Fibroblast of skin of right quadriceps (primary cell): ENCODE measurements at places on chromosomes 2 and 18.
A peak's percentile ranks its signal among the peaks of the same experiment; 100 is the strongest.

GRCh38 chr2:26196683-26197418 is 24.0 kb downstream of the GAREM2 start:
- DNase-seq: no peak

- DNase-seq: no peak
Observed at GRCh38 chr2:205199165-205199850, 483.0 kb upstream of the NRP2 start.

- peak; percentile 58 for DNase-seq
Observed at GRCh38 chr2:118185210-118186109, 97.2 kb downstream of the INSIG2 start.

DNA sequence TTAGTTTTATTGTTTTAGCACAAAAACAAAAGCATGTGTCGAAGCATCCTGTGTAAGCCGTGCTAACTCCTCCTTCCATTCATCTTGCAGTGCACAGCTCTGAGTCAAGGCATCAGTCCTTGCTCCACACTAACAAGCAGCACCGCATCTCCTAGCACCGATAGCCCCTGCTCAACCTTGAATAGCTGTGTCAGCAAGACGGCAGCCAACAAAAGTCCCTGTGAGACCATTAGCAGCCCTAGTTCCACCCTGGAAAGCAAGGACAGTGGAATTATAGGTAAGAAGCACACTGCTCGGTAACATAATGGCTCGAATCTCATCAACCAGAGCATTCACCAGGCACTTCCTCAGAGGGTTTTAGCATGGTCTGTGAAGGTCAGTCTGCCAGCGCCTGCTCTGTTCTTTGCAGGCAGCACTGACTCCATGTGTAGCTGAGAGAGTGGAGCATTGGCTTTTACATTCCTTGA is 136.2 kb downstream of the WDSUB1 start:
- DNase-seq: peak; percentile 15

- DNase-seq: no peak
Observed at GRCh38 chr2:219273937-219274336, 5.2 kb upstream of the DNAJB2 start.

- peak; percentile 87 for DNase-seq
Observed at GRCh38 chr2:42101206-42102023, 53.6 kb downstream of the PKDCC start.

DNA sequence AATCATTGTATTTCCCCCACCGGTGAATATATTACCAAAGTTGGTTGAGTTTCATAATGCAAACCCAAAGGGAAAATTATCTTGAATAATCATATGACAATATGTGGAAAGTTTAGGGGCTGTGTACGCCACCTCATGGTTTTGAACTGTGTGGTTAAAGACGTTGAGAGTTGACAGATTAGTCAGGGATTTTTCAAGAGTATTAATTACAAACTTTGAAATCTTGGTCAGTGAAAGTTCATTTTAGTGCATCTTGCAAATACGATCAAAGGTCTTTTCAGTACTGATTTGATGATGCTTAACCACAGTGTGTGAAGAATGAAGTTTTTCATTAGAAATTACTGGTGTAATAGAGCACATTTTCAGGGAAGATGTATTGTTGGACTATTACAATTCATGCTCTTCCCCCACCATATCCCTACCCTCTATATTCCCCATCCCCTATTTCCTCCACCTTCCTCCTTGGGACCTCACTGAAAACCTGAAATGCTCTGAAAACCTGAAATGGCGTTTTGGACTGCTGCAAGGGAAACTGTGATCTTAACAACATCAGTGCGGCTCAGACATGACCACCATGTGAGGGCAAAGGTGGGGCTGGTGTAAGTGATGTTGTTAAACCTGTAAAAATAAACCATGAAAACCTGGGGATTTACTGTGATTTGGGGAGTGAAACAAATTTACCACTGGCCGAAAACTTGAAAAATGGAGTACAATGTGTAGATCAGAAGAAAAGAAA is 4.5 kb upstream of the BCL2L11 start:
- no peak for DNase-seq

- DNase-seq: peak; percentile 63
Observed at GRCh38 chr2:223860809-223861738, 23.7 kb upstream of the AP1S3 start.

- no peak for DNase-seq
Observed at GRCh38 chr2:162768656-162769055, 69.9 kb downstream of the KCNH7 start.

DNA sequence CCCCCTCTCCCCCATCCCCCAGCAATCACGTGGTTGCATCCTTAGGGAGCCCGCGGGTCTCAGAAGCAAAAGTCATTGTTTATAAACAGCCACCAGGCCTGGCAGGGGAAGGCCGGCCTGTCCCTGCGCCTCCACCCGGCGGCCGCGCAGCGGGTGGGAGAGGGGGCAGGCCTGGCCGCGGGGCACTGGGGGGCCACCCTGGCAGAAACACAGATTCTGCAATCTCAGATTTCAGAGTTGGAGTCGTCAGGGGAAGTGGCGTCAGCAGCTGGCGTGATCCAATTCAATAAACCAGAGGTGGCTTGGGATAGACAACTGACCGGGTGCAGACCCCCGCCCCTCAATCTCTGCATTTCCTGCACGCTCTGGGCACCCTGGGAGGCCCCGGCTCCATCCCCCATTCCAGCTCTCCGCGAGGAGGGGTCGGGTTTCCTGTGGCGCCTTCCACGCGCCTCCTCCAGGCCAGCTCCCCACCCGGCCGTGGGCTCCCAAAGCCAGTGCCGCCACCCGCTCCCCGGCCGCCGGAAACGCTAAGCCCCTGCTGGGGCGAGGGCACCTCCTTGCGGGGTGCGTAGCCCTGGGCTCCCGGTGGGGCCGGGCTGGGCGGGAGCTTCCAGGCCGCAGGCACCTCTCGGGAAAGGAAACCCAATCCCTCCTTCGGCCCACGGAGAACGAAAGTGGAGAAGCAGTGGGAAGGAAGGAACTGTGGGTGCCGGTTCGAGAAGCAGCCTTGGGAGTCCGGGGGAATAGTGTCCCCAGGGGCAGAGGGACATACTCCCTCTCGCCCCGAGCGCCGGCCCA is 1.1 kb downstream of the BIN1 start:
- DNase-seq: peak; percentile 69

- peak; percentile 69 for DNase-seq
Observed at GRCh38 chr18:44592639-44593038, 88.0 kb upstream of the SETBP1 start.

DNA sequence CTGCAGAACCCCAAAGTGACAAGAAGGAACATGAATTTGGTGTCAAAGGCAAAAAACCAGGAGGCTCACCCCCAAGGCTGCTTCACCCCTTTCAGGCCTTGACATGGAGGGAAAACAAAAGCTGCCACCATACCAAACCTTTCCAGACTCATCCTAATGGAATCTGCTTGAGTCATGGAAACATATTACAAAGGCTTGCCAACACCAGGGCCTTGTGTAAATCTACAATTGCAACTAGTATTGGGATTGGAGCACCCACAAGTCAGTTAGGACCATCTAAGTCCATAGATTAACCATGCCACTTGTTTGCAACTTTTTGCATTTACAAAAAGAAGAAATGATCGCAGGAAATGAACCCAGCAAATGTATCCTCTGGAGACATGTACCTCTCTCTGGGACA is 297.6 kb downstream of the CDCA7 start:
- peak; percentile 93 for DNase-seq

DNA sequence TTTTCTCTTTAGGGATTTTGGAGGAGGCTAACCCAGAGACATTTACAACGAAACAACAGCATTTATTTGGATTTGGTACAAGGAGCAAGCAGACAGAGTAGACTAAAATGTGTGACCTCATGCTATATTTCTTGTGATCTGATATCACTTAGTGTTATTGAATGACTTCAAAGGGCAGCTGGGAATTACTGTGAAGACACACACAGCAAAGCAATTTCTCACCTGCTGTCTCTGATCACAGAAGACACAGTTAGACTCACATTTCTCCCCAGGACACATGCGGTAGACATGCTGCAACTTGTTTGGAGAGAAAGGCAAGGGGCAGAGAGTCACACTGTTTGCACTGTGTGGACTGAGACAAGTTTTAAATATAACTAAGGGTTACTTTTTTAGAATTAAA is 67.5 kb downstream of the LTBP1 start:
- no peak for DNase-seq

GRCh38 chr2:66571918-66572317 is 137.0 kb downstream of the MEIS1 start:
- no peak for DNase-seq

- peak; percentile 59 for DNase-seq
Observed at GRCh38 chr2:172373766-172374165, 53.6 kb upstream of the ITGA6 start.

DNA sequence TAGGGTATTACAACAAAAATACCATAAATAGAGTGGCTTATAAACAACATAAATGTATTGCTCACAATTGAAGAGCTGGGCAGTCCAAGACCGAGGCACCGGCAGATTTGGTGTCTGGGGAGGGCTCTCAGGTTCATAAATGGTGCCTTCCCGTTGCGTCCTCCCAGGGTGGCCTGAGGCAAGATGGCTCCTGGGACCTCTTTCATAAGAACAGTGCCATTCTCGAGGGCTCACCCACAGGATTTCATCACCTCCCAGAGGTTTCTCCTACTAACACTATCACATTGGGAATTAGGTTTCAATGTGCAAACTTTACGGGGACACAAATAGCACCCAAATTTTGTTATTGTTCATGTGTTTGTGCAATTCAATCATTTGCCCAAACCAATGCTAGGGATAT is 793.5 kb upstream of the HS6ST1 start:
- no peak for DNase-seq

DNA sequence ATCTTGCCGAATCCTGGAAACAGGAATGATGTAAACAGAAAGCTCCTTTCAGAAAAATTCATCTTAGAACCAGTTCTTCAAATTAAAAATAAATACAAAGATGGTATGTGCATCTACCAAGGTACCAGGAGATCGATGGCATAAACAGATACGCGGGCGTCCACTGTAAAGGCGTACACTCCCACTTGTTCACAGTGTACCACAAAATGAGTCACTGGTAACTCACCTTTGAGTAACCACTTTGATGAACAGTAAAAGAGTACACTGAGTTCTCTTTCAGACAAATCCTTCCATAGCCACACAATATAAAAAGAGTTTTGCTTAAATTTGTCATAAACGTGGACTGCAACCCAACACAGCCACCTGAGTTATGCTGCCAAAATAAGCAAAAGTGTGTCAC is 128.3 kb downstream of the DNER start:
- no peak for DNase-seq

DNA sequence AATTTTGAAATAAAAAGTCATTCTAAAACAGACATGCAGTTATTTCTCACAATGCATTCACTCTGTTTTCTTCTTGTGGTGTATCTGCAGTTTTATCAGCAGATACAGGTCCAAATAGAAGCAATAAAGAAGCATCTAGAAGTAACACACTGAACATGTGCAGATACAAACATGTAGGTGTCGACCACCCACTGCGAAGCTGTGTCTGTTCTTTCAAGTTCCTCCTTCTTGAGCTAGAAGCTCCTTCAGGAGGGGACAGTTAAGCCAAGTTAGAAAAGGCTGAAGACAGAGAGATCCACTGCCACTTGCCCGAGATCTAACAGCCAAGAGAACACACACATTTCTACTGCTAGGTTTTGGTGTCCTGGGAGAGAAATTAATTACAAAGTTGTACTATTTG is 30.1 kb downstream of the WDFY1 start:
- no peak for DNase-seq

DNA sequence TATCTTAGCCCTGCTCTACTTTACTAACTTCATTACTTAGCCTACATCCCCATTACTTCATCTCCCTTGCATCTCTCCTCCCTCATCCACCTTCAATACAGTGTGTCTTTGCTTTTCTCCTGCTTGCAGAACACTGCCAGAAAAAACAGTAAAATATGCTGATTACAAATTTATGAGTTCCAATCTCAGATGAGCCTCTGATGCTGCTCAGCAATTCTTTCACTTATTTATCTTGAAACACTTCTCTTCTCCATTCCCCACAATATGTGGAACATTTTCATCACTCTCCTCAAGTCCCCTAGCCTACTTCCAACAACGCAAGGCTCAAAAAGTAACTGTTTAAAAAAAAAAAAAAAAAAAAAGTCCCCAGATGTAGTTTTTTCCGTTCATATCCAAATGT is 7.1 kb downstream of the VPS54 start:
- DNase-seq: no peak

GRCh38 chr2:180359522-180360282 is 352.6 kb upstream of the CWC22 start:
- no peak for DNase-seq

GRCh38 chr2:239359196-239359912 is 41.5 kb downstream of the HDAC4 start:
- DNase-seq: no peak

DNA sequence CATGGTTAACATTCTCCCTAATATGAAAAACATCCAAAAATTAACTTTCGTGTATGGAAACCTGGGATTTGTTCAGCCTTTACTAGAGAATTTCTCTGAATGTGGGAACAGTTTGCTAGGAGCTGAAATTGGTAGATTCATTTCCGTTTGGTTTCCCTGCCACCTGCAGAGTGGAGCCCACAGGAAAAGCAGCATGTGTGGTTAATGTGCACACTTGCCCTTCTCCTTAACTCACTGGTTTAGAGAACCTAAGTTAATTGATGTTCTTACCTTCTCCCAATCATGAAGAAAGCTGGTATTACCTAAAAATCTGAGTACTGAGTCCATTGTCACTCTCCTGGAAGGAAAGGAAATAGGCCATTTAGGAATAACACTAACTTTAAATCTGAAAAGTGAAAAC is 37.6 kb upstream of the ASXL3 start:
- no peak for DNase-seq

DNA sequence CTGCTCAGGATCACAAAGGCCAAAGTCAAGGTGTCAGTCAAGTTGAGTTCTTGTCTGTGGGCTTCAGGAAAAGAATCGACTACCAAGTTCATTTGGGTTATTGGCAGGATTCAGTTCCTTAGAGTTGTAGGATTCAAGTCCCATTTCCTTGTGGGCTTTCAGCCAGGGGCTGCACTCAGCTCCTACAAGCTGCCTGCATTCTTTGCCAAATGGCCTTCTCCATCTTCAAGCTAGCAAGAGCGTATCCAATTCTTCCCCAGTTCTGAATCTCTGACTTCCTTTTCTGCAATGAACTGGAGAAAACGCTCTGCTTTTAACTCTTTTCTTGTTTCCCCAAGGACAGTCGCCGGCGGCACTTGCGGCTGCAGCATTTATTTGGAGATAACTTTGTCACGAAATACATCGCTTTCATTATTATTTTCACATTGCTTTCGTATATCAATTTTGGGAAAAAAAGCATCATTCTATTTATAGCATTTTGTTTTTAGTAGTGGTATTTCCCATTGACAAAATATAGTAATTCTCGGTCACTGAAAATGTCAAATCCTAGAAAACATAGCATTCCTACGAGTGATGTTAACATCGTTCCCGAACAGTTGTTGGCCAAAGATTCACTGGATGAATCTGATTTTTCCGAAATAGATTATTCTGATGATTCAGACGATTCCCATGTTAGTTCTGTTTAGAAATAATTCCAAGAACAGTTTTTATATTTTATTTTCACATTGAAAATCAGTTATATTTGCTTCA is 59.6 kb upstream of the SERPINE2 start:
- no peak for DNase-seq
